ENCODE measurements at places on chromosomes 2 and 18. TPM values are rescaled to one million over a fixed set of nuclear protein-coding genes. Genes with fewer than 3 reads are reported as not detected.

Gene IL18R1
- polyA plus RNA-seq = 2.7 TPM

DNA sequence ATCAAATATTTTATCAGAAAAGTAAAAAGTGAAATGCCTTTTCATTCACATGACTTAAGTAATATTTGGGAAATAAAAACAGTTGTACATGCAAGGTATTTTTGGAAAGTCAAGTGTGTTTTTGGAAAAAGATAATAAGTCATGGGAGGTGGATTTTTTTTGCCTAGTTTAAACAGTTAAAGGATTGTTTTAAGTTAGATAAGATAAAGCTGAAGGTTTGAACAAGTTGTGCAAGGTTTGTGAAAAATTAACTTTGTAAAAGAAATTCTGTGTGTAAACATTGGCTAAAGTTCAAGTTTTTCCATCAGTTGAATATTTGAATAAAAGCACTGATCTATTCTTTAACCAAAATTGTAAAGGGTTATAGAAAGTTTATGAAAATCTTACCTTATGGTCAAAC, 207.9 kb upstream of the RGPD4 start:
- no peaks in the 10 kb centered on the region for H3K27me3 ChIP-seq
- H3K4me1 ChIP-seq = no peaks in the 10 kb centered on the region
- H3K36me3 ChIP-seq = no peaks in the 10 kb centered on the region
- no peak for DNase-seq

Gene TNFAIP6
- polyA plus RNA-seq = 6.0 TPM

DNA sequence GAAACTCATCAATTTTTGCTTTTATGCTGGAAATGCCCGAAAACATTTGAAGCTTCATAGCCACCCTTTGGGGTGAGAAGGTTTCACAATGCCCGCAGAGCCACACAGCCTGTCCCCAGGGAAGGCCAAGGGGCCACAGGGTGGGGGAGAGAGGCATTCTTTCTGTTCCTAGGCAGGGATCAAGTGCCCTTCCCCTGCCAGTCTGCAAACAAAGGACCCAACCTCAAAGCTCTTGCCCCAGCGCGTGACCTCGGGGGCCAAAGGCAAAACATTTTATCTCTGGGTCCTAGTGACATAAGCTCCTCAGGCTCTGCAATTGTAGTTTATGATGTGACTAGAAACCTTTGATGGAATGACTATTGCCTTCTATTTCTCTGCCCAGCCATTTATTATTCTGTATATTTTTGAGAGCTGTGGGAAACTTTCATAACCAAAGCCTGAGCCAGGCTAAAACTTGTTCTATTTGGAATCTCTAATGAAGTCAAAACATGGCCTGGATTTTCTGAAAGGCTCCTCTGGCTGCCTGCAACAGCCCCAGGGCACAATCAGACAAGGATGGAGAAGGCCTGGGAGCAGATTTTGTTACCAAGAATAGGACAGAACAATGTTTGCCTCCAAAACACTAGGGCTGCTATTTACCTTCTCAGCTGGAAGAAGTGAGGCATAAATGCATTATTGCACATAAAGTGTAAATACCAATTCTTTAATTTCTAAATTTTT, 137.2 kb upstream of the KCTD1 start:
- H3K4me3 ChIP-seq = no peak overlapping the region
- no peaks in the 10 kb centered on the region for H3K27me3 ChIP-seq
- H3K4me1 ChIP-seq = no peaks in the 10 kb centered on the region
- no peaks in the 10 kb centered on the region for H3K36me3 ChIP-seq

Gene CLEC4F
- polyA plus RNA-seq = not detected

GRCh38 chr2:8576525-8577167, 105.2 kb upstream of the ID2 start:
- H3K4me3 ChIP-seq = no peak overlapping the region
- H3K36me3 ChIP-seq = no peaks in the 10 kb centered on the region
- H3K4me1 ChIP-seq = peaks cover 11% of the 10 kb centered on the region
- no peak overlapping the region for H3K27ac ChIP-seq
- H3K27me3 ChIP-seq = no peaks in the 10 kb centered on the region

Gene PID1
- polyA plus RNA-seq = 38.0 TPM

DNA sequence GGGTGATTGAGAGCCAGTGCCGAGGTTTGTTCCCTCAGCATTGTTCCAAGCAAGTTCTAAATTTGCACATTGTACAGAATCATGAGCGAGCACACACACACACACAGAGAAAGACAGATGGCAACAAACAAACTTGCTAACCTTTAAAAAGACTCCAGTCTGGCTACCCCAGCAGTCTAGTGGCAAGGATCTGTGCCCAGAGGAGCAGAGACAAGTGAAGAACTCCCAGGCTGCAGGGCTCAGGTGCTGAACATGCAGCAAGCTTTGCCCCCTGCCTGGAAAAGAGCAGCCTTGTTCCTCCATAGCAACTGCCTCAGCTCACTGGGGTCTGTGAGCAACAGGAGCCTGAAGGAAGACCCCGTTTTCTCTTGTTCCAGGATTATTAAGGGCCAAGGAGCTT, 169.2 kb upstream of the CCDC68 start:
- DNase-seq = no peak
- H3K4me1 ChIP-seq = no peaks in the 10 kb centered on the region
- H3K36me3 ChIP-seq = no peaks in the 10 kb centered on the region
- H3K4me3 ChIP-seq = no peak overlapping the region
- H3K27me3 ChIP-seq = no peaks in the 10 kb centered on the region
- no peak overlapping the region for H3K27ac ChIP-seq

DNA sequence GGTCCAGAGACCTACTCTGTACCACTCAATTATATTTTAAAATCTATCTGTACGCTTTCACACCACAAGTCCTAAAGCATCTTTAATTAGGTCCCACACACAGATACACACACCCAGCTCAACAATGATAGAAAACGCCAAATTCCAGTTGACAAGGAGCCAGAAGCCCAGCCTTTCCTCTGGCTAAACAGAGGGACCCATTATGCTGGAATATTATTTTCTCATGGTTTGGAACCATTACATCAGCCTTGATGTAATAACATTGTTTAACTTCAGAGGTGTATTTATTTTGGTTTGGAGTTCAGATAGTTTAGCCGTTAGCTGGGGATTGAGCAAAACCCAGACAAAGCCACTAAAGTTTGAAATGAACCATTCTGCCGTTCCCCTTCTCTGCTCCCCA, 14.0 kb upstream of the INHBB start:
- no peak overlapping the region for H3K4me3 ChIP-seq
- no peaks in the 10 kb centered on the region for H3K36me3 ChIP-seq
- no peaks in the 10 kb centered on the region for H3K4me1 ChIP-seq
- no peak overlapping the region for H3K27ac ChIP-seq

Gene CYTIP
- 17.9 TPM for polyA plus RNA-seq

Gene EPB41L5
- polyA plus RNA-seq = 7.3 TPM

DNA sequence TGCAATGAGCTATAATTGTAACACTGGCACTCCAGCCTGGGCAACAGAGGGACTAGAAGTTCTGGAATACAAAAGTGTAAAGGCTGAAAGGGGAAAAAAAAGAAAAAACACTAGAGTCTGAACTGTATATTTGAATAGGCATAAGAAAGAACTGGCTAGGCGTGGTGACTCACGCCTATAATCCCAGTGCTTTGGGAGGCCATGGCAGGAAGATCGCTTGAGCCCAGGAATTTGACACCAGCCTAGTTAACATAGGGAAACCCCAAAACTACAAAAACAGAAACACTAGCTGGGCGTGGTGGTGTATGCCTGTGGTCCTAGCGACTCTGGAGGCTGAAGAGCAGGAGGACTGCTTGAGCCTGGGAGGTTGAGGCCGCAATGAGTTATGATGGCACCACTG, 70.6 kb downstream of the SAP130 start:
- H3K27me3 ChIP-seq = no peaks in the 10 kb centered on the region
- no peak overlapping the region for H3K4me3 ChIP-seq
- DNase-seq = no peak
- H3K4me1 ChIP-seq = peaks cover 15% of the 10 kb centered on the region
- peaks cover 61% of the 10 kb centered on the region for H3K36me3 ChIP-seq
- H3K27ac ChIP-seq = no peak overlapping the region

GRCh38 chr2:232363784-232364615, 14.6 kb upstream of the ALPP start:
- no peak for DNase-seq
- peak overlapping the region; percentile 18 for H3K4me3 ChIP-seq
- no peak overlapping the region for H3K27ac ChIP-seq
- no peaks in the 10 kb centered on the region for H3K27me3 ChIP-seq

GRCh38 chr18:43574974-43575373, 297.7 kb upstream of the SYT4 start:
- H3K4me1 ChIP-seq = no peaks in the 10 kb centered on the region
- no peak overlapping the region for H3K4me3 ChIP-seq
- no peak for DNase-seq
- no peaks in the 10 kb centered on the region for H3K27me3 ChIP-seq
- H3K36me3 ChIP-seq = no peaks in the 10 kb centered on the region

DNA sequence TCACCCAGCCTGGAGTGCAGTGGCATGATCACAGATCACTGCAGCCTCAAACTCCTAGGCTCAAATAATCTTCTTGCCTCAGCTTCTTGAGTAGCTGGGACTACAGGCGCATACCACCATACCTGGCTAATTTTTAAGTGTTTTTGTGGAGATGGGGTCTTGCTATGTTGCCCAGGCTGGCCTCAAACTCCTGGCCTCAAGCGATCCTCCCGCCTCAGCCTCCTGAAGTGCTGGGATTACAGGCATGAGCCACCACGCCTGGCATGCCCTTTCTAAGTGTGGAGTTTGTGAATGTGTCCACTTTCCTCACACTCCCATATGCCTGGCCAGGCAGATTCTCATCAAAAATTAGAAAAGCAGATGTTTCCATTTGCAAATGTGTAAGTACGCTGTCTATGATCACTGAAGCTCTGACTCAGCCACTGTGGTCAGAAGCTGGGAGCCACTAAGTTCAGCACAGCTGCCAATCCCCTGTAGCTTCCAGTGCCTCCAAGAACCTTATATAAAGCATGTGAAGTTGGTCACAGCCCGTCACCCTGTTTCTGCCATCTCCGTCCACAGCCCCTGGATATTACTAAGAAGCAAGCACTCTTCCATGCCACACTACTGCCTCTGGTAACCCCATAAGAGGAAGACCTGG, 155.4 kb downstream of the FAM210A start:
- H3K36me3 ChIP-seq = no peaks in the 10 kb centered on the region
- no peak overlapping the region for H3K4me3 ChIP-seq
- no peak overlapping the region for H3K27ac ChIP-seq
- H3K27me3 ChIP-seq = no peaks in the 10 kb centered on the region
- no peak for DNase-seq

Gene EVA1A
- 2.1 TPM for polyA plus RNA-seq

Gene NR4A2
- polyA plus RNA-seq = 20.7 TPM

Gene DRC1
- not detected for polyA plus RNA-seq

DNA sequence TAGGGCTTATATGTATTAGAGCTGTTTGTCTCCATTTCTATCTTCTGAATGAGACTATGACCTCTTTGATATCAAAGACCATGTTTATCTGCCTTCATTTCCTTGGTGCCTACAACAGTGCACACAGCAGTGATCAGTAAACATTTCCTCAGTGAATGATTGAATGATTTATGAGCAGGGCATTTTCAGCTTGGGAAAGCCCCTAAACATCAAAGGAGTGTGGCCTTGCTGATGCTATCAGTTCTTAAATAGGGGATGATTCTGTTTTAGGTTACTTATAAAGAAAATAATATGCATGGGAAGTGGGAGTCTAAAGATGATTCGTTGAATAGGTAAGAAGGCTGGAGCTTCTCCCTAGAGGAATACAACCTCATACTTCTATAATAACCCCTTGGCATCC, 425.3 kb downstream of the ZNF521 start:
- no peaks in the 10 kb centered on the region for H3K27me3 ChIP-seq
- H3K36me3 ChIP-seq = no peaks in the 10 kb centered on the region

GRCh38 chr18:44673256-44673880, 7.3 kb upstream of the SETBP1 start:
- H3K4me3 ChIP-seq = no peak overlapping the region
- peaks cover 39% of the 10 kb centered on the region for H3K4me1 ChIP-seq
- no peak for DNase-seq
- no peak overlapping the region for H3K27ac ChIP-seq
- H3K36me3 ChIP-seq = no peaks in the 10 kb centered on the region
- H3K27me3 ChIP-seq = no peaks in the 10 kb centered on the region

DNA sequence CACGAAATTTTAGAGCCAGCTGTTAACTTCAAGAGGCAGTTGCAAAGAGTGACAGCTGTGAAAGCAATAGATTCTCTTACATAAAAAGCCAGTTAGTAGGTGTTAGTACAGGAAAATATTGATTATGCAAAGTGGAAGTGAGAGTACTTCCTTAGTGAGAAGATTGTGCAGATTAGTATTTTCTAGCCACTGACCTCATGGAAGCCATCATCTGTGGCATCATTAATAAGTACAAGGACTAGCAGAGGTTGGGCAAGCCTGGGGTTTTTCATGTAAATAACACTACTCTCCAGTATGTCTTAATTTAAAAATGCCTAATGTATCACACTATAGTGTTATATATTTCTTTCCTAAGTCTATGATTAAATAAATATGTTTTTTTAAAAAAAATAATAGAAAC, 166.2 kb upstream of the DTNA start:
- H3K36me3 ChIP-seq = no peaks in the 10 kb centered on the region
- DNase-seq = no peak
- no peaks in the 10 kb centered on the region for H3K4me1 ChIP-seq
- no peak overlapping the region for H3K4me3 ChIP-seq
- H3K27ac ChIP-seq = no peak overlapping the region
- H3K27me3 ChIP-seq = no peaks in the 10 kb centered on the region

Gene C1GALT1C1L
- 0.63 TPM for polyA plus RNA-seq

DNA sequence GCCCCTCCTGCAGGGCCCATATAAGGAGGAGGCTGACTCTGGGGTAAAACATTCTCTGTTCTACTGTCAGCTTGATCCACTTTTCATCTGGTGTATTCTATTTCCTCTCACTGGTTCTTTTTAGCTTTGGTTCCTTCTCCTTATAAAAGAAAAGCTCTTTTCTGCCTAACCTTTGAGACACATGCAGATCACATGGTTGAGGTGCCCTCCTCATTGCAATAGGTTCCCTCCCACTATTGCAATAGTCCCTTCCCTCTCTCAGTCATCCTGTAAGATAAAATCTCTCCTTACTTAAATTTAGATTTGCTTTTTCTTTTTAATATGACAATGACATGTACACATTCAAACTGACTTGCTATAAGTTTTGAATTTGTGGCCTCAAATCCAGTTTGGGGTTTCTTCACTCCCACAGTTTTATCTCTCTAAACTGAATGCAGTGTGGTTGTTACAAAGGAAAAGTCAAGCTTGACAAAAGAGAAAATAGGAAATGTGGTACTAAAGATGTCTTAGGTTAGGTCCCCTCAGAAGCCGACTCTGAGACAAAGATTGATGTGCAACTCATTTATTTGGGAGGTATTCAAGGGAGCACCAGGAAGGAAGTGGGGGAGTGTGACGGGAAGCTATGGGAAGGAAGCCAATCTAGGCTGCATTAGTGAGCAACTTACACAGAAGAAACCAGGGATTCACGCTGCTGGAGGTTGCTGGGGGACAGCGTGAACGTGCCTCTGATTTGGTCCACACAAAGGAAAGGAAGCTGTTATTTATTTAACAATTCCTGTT, 127.6 kb upstream of the LINC00305 start:
- no peak for DNase-seq
- no peak overlapping the region for H3K4me3 ChIP-seq
- H3K36me3 ChIP-seq = no peaks in the 10 kb centered on the region
- H3K27me3 ChIP-seq = no peaks in the 10 kb centered on the region
- H3K27ac ChIP-seq = no peak overlapping the region
- no peaks in the 10 kb centered on the region for H3K4me1 ChIP-seq

GRCh38 chr2:137173463-137173862, 408.1 kb downstream of the THSD7B start:
- H3K36me3 ChIP-seq = no peaks in the 10 kb centered on the region
- no peak for DNase-seq
- H3K27me3 ChIP-seq = no peaks in the 10 kb centered on the region
- no peaks in the 10 kb centered on the region for H3K4me1 ChIP-seq
- H3K4me3 ChIP-seq = no peak overlapping the region

- H3K27ac ChIP-seq = peak overlapping the region; percentile 64
- no peak overlapping the region for H3K4me3 ChIP-seq
- H3K4me1 ChIP-seq = no peaks in the 10 kb centered on the region
- no peaks in the 10 kb centered on the region for H3K27me3 ChIP-seq
Observed at GRCh38 chr18:8773980-8774379, 68.6 kb downstream of the MTCL1 start.
